ENCODE measurements at places on chromosomes 6 and 20.
A peak's percentile ranks its signal among the peaks of the same experiment; 100 is the strongest.

DNA sequence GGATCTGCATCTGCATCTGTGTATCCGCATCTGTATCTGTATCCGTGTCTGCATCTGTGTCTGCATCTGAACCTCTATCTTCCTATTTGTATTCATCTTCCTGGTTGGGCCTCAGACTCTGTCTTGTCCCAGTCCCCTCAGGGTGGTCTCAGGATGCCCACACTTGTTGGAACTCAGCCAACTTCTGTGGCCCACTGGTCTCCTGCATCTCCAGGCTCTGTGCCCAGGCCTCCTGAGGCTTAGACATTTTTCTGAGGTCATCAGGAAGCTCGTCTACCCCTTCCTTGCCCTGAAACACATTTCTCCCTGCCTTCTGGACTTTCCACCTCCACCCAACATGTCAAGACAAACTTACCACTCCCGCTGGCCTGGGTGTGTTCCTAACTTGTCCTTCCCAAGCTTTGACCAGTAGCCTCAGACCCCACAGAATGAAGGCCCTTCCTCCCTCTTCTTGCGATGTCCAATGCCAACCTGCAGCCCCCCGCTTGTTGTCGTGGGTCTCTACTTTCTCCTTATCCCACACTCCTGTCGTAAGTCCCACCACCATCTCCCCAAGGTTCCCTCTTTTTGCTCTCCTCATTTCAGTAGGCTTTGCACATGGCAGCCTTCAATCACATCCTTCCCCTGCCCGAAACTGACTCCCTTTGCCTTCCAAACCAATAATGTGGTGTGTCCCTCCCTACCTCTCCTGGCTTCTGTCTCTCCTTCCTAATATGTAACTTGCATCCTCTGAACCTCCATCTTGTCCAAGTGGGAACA lies 176.5 kb downstream of the DLL1 start:
- no peak for DNase-seq

GRCh38 chr20:15654208-15654649 lies 919.0 kb downstream of the KIF16B start:
- DNase-seq = no peak

DNA sequence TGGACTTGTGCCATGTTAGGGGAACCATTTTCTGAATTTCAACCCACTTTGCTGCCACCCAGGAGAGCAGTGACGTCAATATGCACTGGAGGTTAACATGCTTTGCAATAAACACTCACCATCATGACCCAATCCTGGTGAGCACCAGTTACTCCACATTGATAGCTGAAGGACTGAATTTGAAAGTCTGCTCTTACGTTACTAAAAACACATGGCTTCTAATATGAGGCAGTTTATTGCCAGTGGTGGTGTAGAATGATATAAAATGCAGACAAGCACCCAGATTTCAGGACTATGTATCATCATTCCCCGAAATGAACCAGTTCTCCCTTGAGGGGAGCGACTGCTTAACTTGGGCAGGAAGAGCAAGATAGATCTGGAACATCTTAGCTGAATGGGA lies 23.8 kb downstream of the RFPL4B start:
- DNase-seq = no peak

GRCh38 chr6:69542494-69542893 lies 254.3 kb downstream of the LMBRD1 start:
- no peak for DNase-seq

- DNase-seq = no peak
Measured at GRCh38 chr6:36368421-36368820, 19.0 kb downstream of the ETV7 start.

DNA sequence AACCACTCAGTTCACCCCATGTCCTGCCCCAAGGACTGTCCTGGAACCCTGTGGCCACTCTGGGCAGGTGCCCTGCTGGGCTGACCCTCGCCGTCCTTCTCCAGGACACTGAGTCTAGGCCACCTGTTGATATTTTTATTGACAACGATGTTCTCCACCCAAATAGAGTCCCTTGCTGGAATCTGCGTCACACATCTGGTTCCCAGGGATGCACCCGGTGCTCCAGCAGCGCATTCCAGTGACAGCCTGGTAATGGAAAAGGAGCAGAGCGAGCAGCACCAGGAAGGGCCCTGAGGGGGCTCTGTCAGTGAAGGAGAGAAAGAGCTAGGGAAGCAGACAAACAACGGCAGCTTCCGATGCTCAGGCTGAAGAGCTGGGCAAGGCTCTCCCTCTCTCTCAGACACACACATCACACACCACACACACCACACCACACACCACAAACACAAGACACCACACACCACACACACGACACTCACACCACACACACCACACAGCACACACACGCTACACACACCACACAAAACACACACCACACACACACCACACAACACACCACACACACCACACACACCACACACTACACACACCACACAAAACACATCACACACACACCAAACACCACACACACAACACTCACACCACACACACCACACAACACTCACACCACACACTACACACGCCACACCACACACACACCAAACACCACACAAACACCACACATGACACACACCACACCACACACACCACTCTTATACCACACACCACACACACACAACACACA lies 117.9 kb upstream of the THBS2 start:
- DNase-seq = no peak

- no peak for DNase-seq
Measured at GRCh38 chr6:47069156-47069555, 27.0 kb upstream of the ADGRF1 start.

DNA sequence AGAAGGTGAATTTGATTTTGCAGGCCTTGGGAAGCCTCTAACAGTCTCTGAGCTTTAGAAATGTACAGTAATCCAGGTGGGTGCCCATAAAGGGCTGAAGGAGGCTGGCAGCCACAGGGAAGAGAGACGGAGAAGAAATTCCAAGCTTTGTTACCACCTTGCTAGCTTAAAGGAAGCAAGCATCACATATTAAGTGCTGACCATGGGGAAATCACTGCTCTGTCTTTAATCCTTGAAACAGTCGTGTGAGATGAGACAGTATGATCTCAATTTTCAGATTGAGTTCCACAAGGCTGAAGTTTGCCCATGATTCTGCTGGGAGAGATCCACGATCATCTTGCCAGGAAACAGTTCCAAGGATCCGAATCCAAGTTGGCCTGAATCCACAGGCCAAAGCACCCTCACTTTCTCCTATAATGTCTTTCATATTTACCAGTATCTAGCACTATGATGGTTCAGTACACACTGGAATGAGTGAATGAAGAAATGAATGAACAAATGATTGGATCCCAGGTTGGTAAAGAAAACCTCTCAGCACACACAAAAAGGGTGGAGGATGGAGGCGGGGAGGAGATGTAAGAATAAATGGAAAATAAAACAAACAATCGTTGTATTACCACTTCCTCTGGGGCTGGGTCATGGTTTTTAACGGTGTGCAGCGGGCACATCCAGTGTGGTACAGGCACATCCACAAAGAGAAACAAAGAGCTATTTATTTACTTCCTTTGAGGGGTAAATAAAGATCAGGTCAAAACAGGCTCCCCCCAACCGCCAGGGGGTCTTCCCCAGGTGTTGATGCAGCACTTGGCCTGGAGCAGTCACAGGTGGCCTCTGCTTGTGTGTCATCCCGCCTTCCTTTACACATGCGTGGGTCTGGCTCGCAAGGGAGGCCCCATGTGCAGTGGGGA lies 28.2 kb upstream of the TAF8 start:
- DNase-seq = peak; percentile 62

- no peak for DNase-seq
Measured at GRCh38 chr20:4548552-4548951, 173.2 kb upstream of the PRND start.

GRCh38 chr6:159505140-159505922 lies 187.7 kb downstream of the SOD2 start:
- no peak for DNase-seq

DNA sequence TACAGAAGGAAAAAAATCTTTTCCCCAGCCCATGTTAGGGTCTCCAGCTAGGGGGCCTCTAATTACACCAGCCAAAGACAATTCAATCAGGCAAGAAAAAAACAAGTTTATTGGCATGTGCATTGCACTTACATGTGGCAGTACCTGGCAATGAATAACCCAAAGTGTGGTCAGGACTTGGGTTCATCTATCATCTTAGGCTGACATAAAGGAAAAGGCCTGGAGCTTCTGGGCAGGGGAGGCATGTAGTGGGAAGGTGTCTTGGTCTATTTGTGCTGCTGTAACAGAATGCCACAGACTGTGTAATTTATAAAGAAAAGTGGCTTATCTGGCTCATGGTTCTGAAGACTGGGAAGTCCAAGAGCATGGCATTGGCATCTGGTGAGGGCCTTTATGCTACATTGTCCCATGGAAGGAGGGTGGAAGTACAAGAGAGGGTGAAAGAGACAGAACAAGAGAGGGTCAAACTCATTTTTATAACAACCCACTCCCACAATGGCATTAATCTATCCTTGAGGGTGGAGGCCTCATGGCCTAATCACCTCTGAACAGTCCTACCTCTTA lies 4.4 kb upstream of the PYGB start:
- DNase-seq = no peak

GRCh38 chr6:148693882-148694484 lies 52.8 kb upstream of the UST start:
- DNase-seq = no peak

DNA sequence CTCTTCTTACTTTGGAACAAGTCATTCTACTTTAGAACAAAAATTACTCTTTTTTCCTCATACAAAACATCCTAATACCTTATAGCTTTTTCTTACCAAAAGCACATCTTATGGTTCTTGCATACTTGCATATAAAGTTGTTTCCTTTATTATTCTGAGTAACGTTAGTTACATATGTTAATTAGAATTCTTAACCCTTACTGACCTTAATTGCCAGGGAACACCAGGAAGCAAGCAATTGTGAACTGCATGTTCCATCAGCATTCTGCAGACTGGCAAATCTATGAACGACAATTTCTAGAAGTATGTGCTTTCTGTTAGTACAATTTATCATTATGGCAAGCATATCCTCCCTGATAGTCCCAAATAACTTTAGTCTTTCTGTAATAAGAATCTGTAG lies 831.0 kb downstream of the C6orf118 start:
- DNase-seq = no peak

- no peak for DNase-seq
Measured at GRCh38 chr6:18279422-18279821, 15.1 kb upstream of the DEK start.

- DNase-seq = no peak
Measured at GRCh38 chr6:3032986-3033385, 33.3 kb downstream of the NQO2 start.

DNA sequence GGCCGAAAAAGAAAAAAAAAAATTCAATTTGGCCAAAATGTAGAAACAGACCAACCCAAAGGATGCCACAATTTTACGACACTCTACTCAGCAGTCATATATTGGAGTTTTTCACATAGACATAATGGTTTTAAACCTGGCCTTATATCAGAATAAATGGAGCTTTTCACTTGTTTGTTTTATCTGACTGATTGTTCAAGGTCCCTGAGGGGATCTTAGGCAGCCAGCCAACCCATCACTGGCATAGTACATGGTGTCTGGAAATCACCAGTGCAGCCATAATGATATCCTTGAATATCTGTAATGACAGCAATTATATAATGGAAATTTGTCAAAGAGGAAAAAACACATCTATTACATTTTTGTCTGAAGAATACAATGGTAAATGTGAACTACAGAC lies 96.9 kb downstream of the PRSS35 start:
- no peak for DNase-seq

- DNase-seq = no peak
Measured at GRCh38 chr20:41499064-41499463, 119.1 kb downstream of the CHD6 start.

DNA sequence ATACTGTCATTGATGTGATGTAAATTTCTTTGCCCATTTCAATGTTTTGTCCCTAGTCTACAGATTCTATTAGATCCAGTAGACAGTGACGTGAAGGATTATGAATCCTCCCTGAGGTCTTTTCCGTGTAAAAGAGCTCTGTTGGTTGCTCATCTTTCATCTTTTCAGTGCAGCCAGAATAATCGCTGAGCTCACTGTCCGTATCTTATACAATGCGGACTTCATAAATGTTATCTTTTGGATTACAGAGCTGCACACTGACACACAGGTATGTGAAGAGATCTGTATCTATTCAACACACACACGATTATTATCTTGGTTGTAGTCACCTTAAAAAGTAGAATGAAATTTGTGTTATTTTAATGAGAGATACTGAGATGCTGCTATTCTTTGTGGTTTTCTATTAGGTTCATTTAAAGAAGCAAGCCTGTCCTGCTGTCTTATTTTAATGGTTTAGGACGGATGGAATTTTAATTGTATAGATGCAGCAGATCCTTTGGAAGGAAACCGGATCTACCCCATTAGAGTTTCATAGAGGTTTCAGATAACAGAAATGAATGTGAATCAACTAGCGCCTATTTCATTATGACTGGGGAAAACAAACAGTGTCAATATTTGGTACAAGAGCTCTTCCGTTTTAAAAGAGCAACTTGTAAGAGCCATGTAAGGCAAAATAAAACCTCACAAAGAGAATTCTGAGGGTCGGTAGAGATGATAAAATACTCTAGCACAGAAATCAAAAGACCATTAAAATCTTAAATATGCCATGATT lies 79.4 kb downstream of the BMP6 start:
- DNase-seq = no peak

GRCh38 chr6:20092071-20092566 lies 120.2 kb downstream of the MBOAT1 start:
- DNase-seq = no peak

DNA sequence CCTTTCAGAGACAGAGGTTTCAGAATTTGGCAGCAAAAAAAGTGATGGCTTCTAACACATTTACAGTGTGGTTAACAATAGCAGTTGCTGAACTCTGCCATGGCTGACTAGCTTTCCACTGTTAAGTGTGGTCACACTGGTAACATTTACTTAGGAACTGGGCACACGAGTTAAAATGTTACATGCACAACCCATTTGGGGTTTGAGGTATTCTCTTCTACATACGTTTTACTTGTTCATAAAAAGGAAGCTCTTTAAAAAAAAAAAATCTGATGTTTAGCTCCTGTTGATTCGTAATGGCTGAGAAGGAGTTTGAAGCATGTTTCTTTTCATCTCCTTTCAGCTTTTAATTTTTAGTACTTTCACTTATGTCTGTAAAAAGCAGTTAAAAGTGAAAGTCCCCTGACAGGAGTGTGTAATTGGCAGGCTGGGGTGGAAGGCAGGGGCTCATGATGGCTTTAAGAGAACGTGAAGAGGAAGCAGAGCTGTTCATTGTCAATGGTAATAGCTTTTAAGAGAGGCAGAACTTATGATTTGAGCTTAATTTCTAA lies 245.9 kb downstream of the FARS2 start:
- no peak for DNase-seq
